ENCODE measurements at places on chromosomes 16 and 17.

GRCh38 chr16:78441298-78441697, 341.8 kb downstream of the WWOX start:
- no peak for DNase-seq

DNA sequence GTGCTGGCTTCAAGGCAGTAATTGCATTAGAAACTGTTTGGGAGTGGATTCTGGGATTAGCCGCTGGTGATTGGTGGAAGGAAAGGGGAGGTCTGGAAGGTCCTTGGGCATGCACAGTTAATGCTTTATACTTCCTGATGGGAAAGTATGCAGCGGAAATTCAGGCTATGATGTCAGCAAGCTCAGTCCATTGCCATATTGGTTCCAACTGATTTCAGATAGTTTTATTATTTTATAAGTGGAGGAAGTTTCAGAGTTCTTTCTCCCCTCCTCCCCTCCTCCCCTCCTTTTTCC, 8.1 kb upstream of the CMTR2 start:
- no peak for DNase-seq

DNA sequence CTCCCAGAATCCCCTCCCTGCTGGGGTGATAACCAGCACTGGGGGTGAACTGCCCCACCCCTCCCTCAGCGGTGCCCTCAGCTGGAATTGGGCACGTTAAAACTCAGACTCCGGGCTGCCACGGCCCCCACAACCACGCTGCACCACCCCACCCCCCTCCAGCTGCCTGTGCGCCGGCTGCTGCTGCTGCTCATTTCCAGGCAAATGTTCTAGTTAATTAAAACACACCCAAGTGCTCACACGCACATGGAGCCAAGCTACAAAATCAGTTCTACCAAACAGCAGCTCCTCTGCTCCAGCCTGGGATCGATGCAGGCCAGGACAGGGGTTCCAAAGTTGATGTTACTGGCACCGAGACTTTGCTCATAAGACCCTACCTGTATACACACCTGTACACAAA, 180.5 kb downstream of the ZNF423 start:
- DNase-seq, result no peak

- DNase-seq, result no peak
Observed at GRCh38 chr16:21268236-21268635, 9.9 kb downstream of the CRYM start.

DNA sequence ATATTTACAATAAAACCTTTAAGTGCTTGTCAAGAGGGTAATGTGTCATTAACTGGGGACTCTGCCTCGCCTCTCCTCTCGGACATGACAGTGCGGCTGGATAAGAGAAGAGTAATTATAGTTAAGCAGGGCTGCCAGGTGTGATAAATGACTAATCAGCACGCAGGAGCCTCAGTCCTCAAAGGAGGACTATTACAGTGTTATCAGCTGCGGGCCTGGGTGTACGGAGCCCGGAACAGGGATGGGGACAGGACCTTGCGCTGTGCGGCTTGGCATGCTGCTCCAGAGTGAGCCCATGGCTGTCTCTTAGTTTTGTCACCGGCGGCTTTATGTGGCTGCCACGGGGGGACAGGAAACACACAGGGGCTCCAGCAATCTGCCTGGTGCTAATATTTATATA, 607.2 kb downstream of the MAF start:
- DNase-seq, result no peak

DNA sequence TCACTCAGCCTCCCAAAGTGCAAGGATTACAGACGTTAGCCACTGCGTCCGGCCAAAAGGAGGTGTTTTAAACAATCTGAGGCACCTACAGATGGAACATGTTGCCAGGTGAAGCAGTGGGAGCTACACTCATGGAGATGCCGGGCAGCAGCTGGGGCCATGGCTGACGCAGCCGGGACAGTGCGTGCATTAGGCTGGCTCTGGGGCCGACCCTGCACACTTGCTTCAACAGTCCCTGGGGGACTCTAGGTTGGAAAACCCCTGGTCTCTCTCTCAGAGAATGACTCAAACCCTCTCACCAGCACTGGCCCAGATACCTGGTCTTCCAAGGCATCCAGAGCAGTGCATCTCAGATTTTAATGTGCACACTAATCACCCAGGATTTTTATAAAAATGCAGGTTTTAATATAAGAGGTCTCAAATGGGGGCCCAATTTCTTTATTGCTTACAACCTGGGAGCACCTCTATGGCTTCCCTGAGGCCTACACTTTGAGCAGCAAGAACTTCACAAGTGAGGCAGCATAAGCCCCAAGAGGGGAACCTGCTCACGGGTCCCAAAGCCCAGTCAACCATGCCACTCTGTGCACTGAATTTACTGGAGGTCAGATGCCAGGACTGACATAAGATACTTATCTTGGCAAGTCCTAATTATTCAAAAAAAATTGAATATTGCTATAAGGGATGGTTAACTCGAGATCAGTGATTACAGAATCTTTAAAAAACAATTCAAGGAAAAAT, 70.8 kb upstream of the TRAP1 start:
- DNase-seq, result no peak

GRCh38 chr17:497241-498034, 144.8 kb upstream of the RPH3AL start:
- DNase-seq, result no peak

DNA sequence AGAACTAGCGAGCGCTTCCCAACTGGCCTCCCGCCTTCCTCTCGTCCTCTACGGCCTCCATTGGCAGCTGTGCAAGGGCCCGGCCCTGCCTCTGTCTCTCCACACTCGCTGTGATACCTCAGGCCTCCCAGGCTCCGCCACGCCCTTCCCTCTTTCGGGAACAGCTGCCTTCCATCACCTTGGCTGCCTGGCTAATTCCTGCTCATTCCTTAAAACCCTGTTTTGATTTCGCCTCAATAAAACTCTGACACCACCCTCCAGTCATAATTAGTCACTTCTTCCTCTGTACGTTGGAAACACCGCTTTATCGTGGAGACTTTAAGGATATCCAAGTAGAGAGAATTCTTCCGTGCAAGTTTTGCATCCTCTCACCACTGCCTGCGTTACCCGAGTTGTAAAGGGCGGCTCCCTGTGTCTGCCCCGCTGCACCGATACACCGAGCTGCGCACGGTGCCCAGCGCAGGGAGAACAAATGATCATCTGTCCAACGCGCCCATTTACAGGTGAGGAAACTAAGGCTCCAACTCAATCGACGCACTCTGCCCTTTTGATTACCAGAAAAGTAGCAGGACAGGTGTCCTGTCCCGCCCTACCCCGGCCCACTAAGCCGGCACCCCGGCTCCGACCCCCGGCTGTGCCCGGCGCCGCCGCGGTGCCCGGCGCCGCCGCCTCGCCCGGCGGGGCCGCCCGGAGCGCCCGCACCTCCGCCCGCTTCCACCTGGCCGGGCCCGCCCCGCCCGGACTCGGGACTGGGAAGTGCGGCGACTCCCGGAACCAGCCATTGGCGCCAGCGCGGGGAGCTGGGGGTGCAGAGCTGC, 139.7 kb downstream of the SEC14L1 start:
- no peak for DNase-seq

DNA sequence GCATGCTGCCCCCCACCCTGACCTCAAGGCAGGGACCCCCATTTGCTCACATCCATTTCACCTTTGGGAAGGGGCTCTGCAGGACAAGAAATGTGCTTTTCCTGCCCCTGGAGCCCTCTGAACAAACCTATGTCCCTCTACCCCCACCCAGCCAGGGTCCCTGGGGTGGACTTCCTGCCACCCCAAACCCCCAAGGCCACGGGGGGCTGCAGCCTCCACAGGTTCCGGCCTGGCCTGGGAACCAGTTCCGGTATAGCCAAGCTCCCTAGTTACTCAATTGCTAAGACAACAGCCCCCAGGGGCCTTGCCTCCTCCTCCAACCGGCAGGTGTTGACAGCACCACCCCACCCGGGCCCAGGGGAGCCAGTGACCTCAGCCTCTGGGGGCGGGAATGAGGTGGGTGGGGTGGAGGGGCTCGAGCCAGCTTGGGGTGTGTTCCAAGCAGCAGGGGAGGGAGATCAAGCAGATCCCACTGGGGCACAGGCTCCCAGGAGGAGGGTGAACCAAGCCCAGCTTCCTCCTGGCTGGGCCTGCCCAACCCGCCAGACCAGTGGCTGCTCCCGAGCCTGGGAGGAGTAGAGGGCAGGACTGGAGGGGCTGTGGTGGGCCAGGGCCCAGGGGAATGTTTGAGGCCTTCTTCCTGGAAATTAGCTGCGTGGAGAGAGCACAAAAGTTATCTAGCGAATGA, 6.6 kb downstream of the PNMT start:
- DNase-seq, result no peak

DNA sequence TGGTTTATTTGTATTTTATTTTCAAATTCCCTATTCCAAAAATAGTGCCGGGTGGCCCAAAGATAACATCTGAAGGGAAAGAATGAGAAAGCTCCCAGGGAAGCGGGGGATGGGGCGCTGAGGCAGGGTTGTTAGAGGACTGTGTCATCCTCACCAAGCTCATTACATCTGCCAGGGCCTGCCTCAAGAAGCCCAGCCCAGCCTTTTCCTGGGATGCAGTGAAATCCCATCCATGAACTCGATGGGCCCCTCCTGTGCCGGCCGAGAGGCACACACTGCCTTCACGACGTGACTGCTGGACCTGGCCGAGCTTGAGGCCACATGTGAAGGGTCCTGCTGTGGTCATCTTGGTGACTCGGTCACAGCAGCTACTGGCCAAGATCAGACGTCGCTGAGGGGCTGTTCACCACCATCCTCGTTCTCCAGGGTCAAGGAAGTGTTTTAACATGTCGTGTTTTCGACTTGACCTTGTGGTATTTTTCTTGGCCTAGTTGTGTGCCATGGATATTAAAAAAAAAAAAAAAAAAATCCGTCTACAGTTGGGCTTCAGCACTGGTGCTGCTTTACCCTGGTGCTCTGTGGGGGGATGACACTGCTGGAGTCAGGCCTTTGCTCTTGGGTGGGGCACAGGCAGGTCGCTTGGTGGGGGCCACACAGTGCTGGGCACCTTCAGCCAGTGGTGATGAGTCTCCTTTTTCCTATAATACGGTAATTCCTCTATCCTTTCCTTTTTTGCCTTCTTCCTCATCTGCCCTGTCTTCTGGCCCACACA, 4.9 kb downstream of the TIMM22 start:
- no peak for DNase-seq

DNA sequence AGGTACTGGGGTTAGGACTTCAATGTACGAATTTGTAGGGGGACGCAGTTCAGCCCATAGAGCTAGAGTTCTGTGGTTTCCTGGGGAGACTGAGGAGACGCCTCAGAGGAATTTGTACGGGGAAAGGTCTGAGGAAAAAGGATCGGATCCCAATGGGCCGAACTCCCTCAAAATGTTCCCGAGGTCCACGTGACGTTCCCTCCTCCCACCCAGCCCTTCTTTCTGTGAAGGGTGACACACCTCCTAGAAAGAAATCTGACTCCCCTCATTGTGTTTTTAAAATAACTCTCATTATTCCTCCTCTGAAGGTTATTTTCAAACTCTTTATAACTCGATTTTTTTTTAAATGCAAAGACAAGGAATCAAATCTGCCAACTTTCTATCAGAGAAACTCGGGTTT, 8.6 kb downstream of the RGS9 start:
- DNase-seq, result no peak

- no peak for DNase-seq
Observed at GRCh38 chr17:71760062-71760720, 360.6 kb upstream of the SOX9 start.

GRCh38 chr16:84703681-84704080, 3.9 kb downstream of the USP10 start:
- DNase-seq, result no peak

DNA sequence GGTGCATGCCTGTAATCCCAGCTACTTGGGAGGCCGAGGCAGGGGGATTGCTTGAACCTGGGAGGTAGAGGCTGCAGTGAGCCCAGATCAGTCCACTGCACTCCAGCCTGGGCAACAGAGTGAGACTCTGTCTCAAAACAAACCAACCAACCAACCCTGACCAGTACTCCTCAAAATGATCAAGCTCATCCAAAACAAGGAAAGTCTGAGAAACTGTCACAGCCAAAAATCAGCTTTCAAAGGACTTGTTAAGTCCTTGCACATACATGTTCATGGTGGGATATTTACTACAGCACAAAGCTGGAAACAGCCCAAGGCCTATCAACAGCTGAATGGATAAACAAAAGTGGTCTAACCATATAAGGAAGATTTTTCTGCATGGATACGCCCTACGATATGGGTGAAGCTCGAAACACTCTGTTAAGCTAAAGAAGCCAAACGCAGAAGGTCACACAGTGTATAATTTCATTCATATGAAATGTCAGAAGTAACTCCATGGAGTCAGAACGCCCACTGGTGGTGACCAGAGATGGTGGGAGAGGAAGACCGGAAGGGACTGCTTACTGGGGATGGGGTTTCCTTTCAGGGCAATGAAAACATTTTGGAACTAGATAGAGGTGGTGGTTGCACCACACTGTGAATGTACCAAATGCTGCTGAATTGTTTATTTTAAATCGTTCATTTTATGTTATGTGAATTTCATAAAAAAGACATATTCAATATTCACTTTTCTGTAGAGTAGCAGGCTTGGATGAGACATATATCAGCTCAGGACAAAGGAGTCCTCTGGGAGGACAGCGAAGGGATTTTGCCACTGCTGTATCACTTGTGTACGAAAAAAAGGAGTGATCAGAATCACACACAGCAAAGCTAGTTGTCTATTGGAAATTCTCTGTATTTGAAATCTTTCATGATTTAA, 17.7 kb downstream of the CCL17 start:
- no peak for DNase-seq

GRCh38 chr17:62888148-62888547, 77.9 kb upstream of the TANC2 start:
- DNase-seq, result no peak

DNA sequence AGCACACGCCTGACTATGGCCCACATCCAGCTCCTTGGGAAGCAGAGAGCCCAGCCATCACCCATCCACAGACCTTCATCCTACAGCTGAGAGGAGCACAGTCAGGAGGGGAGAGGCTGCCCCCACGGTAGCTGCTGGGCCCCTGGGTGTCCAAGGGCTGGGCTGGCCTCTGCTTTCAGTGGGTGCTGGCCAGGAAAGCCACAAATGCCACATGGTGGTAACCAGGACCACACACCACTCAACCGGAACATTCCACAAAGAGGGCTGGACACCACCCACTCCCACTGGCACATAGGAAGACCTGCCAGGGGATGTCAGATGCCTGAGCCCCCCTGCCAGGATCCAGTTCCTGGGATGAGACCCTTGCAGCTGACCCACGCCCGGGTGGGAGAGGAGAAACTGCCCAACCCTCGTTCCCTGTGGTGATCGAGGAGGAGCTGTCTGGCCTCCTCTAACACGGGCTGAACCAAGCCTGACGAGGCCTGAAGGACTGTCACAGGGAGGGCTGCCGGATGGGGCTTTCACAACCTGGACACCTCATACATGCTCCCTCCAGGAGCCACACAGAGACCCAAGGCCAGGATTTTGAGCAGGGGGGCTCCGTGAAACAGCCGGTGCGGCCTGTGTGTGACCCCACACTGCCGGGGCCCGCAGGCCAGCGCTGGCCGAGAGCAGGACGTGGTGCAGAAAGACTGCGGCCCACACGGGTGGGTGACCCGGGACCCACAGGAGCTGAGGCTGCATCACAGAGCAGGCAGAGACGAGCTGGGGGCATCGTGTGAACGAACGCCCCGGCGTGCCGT, 30.7 kb downstream of the PIEZO1 start:
- no peak for DNase-seq

- no peak for DNase-seq
Observed at GRCh38 chr17:65037157-65037556, 19.4 kb downstream of the GNA13 start.
